Fibroblast of the conjunctiva (primary cell): ENCODE measurements at places on chromosomes 5 and 9.

- no peak for DNase-seq
Observed at GRCh38 chr9:134390537-134390936, 64.3 kb downstream of the RXRA start.

GRCh38 chr5:170327829-170328228 lies 30.3 kb upstream of the LCP2 start:
- no peak for DNase-seq

- DNase-seq, result no peak
Observed at GRCh38 chr9:130305381-130305780, 39.8 kb downstream of the HMCN2 start.

- DNase-seq, result peak; percentile 94
Observed at GRCh38 chr9:110918316-110919049, 119.8 kb downstream of the LPAR1 start.

DNA sequence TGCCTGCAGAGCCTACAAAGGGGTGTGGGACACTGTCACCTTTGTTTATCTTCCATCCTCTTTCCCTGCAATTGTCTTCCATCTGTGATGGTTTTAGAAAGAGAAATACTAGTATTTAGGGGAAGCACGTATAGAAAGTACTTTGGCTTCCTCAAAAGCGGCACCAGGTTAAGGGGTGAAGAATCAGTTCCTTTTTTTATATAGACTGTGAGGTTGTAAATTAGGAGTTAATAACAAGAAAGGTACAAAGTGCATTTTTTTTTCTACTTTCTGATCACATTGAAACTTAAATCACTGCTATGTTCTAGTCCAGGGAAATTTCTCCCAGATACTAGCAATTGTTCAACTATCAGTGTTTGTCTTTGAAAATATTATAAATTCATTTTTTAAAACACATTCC lies 219.3 kb downstream of the CEMIP2 start:
- DNase-seq, result no peak

DNA sequence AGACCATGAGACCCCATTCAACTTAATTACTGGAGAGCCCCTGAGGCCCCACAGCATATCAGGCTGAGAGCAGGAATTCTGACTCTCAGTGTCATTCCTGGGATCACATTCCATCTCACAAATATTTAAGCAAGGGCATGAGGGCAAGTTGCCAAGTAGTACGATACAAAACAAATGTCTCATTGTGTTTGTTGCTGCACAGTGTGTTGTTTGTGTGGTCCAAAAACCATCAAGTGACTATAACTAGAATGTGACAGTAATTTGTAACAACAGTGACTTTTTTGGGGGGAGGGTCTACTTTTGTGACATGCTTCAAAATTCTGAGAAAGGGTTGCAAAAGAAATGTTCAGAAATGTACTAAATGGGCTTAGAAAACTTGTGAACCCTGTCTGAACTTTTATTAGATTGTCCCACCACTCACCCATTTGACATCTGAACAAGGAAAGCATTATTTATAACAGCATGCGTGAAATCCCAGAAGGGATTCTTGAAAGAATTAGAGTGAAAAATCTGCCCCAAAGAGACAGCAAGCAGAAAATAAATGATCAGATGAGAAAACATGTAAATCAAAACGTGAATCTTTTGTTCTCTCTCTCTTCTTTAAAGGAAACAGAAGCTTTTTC lies 347.0 kb downstream of the NTRK2 start:
- DNase-seq, result no peak

DNA sequence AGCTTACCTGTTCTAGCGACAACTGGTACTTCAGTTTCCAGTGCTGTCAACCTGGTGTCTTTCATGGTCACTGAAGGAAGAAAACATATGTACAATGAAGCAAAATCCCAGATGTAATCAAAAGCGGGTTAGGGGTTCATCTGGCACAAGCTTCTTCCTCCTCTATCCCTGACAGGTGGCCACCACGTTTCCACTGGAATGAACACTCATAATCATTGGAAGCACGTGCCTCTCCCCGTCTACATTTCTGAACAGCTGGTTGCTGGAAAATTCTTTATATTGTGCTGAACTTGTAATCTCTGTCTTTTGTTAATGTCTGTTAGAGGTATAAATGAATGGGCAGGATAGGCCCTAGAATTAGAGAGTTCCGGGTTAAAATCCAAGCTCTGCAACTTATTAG lies 9.4 kb downstream of the TSC1 start:
- DNase-seq, result no peak

GRCh38 chr5:39713250-39713916 lies 288.6 kb upstream of the DAB2 start:
- peak; percentile 38 for DNase-seq

GRCh38 chr5:125497651-125498050 lies 751.2 kb upstream of the ZNF608 start:
- DNase-seq, result no peak

DNA sequence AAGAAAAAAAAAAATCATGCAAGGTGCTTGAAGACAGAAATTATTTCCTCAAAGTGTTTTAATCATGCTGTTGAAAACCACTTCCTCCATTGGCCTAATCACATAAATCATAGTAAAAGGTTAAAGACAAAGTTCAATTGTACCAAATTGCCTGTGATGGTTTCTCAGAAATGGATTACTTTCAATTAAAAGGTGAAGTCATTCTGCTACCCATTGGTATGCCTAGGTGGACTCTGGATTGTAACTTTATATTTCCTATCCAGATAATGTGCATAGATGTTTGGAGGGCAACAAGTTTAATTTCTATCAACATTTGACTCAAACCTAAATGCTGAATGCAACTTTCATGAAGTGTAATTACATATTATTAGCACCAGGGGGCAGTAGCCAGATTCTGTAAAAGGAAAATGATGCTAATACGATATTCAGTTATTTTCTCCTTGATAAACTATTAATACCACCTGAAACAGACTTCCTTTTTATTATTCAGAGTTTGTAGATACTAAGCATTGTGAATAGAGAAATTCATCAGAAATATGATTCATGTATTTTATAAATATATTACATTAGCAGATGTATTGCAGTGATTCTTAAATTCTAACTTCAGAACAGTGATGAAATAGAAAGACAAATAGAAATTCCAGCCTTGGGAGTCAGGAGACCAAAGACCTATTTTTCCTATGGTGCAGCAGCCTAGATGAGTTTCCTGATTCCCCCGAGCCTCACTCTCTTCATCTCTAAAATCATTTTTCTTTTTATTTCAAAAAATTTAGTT lies 148.2 kb downstream of the CAAP1 start:
- DNase-seq, result peak; percentile 9

DNA sequence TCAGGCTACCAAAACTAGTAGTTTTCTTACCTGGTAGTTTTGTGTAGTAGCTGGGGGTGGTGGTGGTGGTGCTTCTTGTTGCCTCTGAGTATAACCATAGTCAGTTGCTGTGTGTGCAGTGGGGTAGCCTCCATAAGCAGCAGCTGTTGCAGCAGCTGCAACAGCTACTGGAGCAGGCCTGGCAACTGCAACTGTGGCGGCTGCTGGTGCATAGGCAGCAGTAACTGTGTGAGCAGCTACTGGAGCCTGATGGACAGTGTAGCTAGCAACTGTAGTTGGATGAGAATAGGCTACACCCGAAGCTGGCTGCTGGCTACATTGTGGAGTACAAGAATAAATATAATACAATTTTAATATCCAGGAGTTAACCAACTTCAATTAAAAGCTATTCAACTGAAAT lies 24.7 kb downstream of the ZFR start:
- no peak for DNase-seq

GRCh38 chr5:132016721-132017250 lies 5.3 kb upstream of the ACSL6 start:
- no peak for DNase-seq

- DNase-seq, result no peak
Observed at GRCh38 chr5:109877670-109878045, 187.9 kb downstream of the MAN2A1 start.

DNA sequence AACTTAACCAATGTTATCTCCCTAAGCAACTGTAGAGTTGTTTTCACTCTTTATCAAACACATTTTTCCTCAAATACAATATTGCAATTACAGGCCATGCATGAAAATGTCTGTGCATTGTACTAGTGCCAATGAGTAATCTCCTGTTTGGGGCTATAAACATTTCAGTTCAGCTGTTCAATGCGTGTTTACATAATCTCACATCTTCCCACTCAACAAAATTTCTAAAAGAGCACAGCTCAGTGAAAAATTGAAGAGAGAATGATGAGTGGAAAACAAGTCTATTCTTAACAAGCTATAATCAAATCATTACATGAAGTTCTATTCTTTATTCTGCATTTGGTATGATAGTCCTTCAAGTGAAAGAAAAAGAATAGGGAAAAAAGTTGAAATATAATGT lies 780.5 kb upstream of the CDH9 start:
- DNase-seq, result no peak

- no peak for DNase-seq
Observed at GRCh38 chr5:178067755-178068154, 45.6 kb upstream of the N4BP3 start.

DNA sequence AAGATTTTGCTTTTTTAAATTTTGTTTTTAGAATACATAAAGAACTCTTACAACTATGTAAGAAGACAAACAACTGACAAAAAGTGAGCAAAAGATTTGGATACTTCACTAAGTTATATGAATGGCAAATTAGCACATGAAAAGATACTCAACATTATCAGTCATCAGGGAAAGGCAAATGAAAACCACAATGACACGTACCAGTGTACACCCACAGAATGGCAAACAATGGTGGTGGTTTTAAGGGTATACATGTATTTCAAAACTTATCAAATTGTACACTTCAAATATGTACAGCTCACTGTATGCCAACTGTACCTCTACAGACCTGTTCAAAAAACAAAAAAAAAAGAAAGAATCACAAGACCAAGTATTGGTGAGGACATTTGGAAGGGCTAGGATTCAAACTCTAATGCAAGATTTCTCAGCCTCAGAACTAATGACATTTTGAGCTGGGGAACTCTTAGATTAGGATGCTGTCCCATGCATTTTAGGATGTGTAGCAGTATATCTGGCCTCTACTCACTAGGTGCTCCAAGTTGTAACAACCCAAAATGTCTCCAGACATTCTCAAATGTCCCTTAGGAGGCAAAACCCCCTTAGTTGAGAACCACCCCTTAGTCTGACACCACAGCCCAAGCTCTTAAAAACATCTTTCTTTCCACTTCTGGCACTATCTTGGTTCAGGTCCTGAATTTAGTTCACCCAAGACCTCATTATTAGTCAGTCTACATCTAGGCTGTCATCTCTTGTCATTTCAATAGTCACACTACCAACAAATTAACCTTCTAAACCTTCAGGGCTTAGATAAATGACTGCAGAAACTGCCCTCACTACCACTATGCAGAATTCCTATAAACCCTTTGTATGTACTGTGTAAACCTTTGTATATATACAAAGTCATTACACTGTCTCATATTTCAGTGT lies 9.7 kb downstream of the SCAI start:
- DNase-seq, result no peak

GRCh38 chr5:66814146-66814991 lies 218.2 kb downstream of the MAST4 start:
- DNase-seq, result peak; percentile 36
